ENCODE measurements at places on chromosomes 2 and 18. TPM values are rescaled to one million over a fixed set of nuclear protein-coding genes. Genes with fewer than 3 reads are reported as not detected.

Gene CCDC178
- total RNA-seq: not detected

- no peak for DNase-seq
Observed at GRCh38 chr2:209901172-209901571, 101.3 kb upstream of the RPE start.

GRCh38 chr2:43219383-43220228, 6.8 kb downstream of the ZFP36L2 start:
- DNase-seq: no peak

- DNase-seq: no peak
Observed at GRCh38 chr2:37287966-37288365, 36.7 kb downstream of the PRKD3 start.

Gene CXCR2
- total RNA-seq: not detected

DNA sequence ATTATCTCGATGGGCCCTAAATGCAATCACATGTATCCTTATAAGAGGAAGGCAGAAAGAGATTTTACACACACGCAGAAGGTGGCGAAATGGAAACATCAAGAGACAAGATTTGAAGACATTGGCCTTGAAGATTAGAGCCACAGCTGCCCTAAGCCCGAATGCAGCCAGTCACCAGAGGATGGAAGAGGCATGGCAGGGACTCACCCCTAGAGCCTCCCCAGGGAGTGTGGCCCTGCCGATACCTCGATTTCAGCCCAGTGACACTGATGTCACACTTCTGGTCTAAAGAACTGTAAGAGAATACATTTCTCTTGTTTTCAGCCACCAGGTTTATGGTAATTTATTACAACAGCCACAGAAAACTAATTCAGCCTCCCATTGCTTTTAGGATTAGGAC, 17.4 kb downstream of the TTC39C start:
- DNase-seq: no peak

DNA sequence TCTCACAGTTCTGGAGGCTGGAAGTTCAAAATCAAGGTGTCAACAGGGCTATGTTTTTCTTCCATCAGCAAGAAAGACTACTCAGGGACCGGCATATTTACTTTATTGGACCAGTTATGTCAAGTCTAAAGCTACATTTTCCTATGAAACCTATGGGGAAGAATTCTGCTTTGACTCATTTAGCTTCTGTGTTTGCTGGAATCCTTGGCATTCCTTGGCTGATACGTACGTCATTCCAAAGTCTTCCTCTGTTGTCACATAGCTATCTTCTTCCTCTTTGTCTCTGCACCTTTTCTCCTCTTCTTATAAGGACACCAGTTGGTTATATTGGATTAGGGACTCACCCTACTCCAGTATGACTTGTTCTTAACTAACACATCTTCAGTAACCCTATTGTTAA, 137.4 kb upstream of the FBXO11 start:
- no peak for DNase-seq

All from pulmonary artery endothelial cell (primary cell).